ENCODE measurements at places on chromosomes 3 and 15. TPM values are rescaled to one million over a fixed set of nuclear protein-coding genes. Genes with fewer than 3 reads are reported as not detected.

Gene NANOGP8
- not detected for polyA plus RNA-seq

Gene NOX5
- 0.30 TPM for polyA plus RNA-seq

Gene BHLHE40
- 29.5 TPM for polyA plus RNA-seq

Gene SI
- polyA plus RNA-seq = not detected

Gene STAB1
- 59.9 TPM for polyA plus RNA-seq

Gene DRD3
- polyA plus RNA-seq = not detected

Gene ANKUB1
- not detected for polyA plus RNA-seq

Gene DPPA2
- polyA plus RNA-seq = not detected

Gene LRRC2
- polyA plus RNA-seq = 5.9 TPM

Gene RNU5B-1
- polyA plus RNA-seq = not detected

Gene TRIM42
- not detected for polyA plus RNA-seq

Gene REC114
- 0.23 TPM for polyA plus RNA-seq

Gene ANKRD34C
- polyA plus RNA-seq = 0.04 TPM

Gene PLSCR5
- polyA plus RNA-seq = not detected

Gene AEN
- polyA plus RNA-seq = 4.7 TPM

Gene CYP8B1
- 0.05 TPM for polyA plus RNA-seq

Gene TMEM108
- polyA plus RNA-seq = 28.5 TPM

Gene MYZAP
- polyA plus RNA-seq = 2.7 TPM

Gene MYO5C
- polyA plus RNA-seq = 9.4 TPM

Gene RARRES1
- 3.3 TPM for polyA plus RNA-seq

Gene EIF4E3
- 9.3 TPM for polyA plus RNA-seq

Gene SENP8
- 5.7 TPM for polyA plus RNA-seq
